ENCODE measurements at places on chromosomes 16 and 17.
A peak's percentile ranks its signal among the peaks of the same experiment; 100 is the strongest.

DNA sequence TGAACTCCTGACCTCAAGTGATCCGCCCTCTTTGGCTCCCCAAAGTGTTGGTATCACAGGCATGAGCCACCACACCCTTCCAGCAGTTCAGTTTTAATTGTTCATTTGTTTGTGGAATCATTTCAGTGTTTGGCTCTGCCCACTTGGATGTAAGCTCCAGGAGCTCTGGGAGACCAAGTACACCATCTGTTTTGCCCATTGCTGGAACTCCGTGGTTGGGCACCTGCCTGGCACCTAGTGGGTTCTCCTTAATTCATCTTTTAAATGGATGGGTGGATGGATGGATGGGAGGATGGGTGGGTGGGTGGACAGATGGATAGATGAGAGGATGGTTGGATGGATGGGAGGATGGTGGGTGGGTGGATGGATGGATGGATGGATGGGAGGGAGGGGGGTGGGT lies 953 bp upstream of the NECAB2 start:
- DNase-seq, result peak; percentile 27

GRCh38 chr17:82826956-82827355 lies 12.9 kb downstream of the ZNF750 start:
- DNase-seq, result no peak

DNA sequence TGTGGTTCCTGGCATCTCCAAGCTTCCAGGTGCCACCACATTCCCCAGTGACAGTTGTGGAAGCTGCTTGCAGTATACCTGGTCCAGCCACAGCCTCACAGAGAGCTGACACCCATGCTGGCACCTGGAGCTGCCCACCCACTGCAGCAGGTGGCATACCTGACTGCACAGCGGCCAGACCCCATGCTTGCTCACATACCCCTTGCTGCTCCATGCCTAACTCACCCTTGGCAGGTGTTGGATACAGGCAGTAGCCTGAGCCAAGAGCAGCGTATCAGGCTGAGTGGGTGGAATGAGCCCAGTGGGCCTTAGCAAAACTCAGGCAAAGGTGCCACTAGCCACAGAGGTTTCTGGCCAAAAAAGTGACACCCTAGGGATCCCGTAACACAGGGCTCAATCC lies 232.3 kb downstream of the CEP112 start:
- no peak for DNase-seq

DNA sequence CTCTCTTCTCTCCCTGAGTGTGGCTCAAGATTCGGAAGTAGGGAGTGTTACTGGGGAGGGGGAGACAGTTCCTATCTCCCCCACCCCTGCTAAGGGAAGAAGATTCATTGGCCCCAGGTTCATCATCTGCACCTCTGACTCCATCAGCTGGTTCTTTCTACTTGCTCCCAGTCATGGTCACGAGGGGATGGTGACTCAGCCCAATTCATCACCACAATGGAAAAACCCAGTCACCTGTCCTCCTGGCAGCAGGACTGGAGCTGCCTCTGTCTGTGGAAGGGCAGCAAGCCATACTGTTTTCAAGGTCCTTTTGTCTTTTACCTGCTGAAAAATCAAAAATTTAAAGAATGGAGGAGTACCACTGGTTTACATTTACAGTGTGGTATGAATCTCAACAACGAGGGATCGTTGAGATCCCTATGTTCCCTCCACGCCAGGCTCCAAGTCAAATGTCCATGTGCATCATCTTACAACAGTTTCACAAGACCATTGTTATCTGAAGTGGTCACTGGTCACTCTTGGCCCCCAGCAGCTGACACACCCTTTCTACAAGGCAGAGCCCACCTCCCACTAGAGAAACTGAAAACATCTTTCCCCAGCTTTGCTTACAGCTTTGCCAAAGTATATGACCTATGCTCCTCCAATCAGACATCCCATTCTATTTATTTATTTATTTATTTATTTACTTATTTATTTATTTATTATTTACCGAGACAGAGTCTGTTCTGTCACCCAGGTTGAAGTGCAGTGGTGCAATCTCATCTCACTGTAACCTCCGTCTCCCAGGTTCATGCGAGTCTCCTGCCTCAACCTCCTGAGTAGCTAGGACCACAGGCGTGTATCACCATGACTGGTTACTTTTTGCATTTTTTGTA lies 40.4 kb upstream of the NDRG4 start:
- no peak for DNase-seq

All from NCI-H524 (cell line).